Stimulated activated CD8-positive, alpha-beta memory T cell treated with anti-CD3 and anti-CD28 coated beads, Interleukin-7, amount 100 ng/mL, for 48 hours (primary cell): ENCODE measurements at places on chromosomes 2 and 18.

GRCh38 chr2:224645722-224646121 is 60.6 kb upstream of the CUL3 start:
- DNase-seq = no peak

- no peak for DNase-seq
Observed at GRCh38 chr2:98555696-98556095, 52.6 kb downstream of the COA5 start.

DNA sequence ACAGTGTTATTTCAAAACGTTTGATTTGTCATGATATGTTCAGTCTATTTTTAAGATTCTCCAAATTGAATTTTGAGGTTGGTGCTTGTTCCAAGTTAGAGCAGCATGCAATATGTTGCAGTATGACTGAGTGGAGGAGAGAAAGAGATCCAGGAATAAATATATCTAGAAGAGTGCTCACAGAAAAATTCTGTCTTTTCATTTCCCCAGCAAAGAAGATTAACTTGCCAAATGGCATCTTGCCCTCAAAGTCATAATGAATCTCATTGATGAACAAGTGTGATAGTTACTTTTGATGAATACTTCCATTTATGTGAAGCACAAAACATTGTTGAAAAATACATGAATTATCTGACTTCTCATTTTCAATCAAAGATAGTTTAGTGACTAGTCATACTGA is 95.9 kb downstream of the KCNJ3 start:
- DNase-seq = no peak

DNA sequence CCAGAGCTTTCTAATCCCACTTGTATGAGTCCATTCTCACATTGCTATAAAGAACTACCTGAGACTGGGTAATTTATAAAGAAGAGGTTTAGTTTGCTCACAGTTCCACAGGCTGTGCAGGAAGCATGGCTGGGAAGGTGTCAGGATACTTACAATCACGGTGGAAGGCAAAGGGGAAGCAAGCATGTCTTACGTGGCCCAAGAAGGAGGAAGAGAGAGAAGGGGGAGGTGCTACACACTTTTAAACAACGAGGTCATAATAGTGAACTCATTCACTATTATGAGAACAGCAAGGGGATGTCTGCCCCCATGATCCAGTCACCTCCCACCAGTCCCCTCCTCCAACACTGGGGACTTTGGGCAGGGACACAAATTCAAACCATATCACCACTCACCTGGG is 67.8 kb downstream of the TTC32 start:
- DNase-seq = no peak

DNA sequence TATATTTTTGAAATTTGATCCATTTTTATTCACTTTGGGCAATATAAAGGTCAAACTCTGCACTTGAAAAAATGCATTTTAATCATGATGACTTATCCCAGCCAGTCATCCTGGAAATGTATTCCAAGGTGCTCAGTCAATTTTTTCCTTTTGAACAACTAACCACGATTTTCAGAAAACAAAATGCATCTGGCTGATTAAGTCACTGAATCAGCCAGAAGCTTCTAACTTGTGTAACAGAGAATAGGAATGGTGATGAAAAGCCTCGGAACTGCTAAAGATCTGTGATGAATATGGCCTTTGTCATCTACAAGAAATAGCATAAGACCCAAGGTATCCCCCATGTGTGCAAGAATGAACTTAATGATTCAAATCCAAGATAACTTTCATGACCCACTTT is 572.7 kb downstream of the EPHA4 start:
- no peak for DNase-seq

- DNase-seq = no peak
Observed at GRCh38 chr18:55900380-55900779, 312.4 kb upstream of the TCF4 start.

DNA sequence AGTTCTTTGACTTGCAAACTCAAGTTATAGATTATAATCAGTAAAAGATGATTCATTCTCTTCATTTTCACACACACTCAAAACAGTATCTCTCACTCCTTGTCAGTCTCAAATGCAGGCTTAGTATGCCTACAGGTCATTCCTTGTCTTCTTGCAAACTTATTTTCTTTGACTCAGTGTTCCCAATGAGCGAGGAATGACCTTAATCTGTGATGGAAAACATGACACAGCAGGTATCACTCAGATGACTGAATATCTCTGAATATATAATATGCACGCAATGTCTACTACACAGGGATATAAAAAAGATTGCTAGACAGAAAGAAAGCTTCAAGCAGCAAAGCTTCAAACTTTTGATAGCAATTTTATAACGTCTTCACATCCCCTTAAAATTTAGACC is 127.8 kb upstream of the RGPD4 start:
- no peak for DNase-seq

GRCh38 chr2:154825358-154825757 is 126.9 kb downstream of the KCNJ3 start:
- DNase-seq = no peak

DNA sequence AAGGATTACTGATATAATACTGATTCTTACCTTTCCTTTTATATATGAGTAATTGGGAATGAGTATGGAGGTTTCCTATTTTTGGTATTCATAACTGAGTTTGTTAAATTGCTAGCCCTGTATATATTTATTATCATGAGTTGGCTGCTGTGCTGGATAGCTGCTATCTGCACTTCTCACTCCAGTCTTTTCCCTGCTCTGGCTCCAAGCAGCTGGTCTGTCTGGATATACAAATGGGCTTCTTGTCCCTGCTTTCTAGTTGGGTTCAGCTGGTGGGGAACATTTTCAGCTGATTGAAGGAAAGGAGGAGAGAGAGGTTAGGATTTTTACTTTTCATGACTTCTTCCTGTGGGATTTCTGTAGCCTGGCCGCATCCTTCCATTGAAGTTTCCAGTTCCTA is 41.2 kb downstream of the AGFG1 start:
- no peak for DNase-seq

GRCh38 chr2:19746137-19746600 is 155.6 kb downstream of the TTC32 start:
- DNase-seq = no peak

DNA sequence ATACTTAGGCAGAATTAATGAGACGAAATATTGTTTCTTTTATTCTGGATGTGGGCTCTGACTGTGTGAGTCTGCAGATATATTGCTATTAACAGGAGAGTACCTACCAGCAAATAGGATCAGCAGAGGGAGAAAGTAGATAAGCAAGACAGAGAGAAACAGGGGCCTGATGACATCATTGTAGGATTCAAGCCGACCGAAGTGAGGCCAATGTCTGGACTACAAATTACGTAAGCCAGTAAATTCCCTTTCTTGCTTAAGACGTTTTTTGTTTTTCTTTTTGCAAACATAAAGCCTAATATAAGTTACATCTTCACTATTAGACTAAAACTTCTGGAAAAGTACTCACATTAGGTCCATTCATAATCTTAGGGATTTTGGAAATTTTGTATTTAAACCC is 21.4 kb upstream of the PTPRM start:
- no peak for DNase-seq

DNA sequence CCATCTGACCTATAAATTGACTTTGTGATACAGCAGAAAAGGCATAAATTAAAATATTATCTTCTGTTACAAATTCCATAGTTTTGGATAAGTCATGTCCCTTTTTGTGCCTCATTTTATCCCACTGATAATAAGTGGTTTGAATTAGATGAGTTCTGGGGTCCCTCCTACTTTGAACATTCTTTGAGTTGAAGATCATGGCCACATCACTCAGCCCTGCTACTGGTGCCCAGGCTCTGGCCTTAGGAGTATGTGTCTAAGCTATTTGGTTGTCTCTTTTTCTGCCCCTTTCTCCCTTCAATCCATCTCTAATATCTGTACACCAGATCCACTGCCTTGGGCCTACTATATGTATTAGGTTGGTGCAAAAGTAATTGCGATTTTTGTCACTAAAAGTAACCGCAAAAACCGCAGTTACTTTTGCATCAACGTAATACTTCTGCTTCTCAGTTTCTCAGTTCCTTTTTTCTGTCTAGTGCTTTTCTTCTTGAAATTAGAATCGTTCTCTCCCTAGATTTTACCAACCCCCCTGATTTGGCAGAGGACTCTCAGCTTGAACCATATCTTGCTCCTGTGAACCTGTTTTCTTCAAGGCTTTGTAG is 362.5 kb upstream of the TNP1 start:
- no peak for DNase-seq

DNA sequence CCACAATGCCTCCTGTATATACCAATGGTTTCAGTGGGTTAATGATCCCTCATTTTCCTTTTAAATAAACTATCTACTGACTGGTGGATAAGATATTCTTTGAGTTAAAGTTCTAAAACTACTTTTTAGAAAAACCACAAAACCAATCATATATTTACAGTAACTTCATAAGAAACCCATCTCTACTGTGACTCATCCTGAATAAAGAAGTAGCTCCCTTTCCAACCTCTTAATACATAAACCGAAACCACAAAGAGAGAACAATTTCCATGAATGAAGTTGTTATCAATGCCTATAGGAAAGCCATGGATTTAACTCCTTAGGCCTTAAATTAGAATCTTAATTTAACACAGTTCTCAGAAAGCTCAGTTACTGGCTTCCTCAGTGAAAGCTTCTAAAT is 227.0 kb upstream of the SMAD7 start:
- no peak for DNase-seq

- DNase-seq = no peak
Observed at GRCh38 chr18:44181951-44182747, 498.5 kb upstream of the SETBP1 start.

- DNase-seq = no peak
Observed at GRCh38 chr2:151337643-151338042, 19.7 kb upstream of the TNFAIP6 start.

GRCh38 chr2:100831831-100832230 is 11.9 kb downstream of the NPAS2 start:
- no peak for DNase-seq

- DNase-seq = no peak
Observed at GRCh38 chr18:64288432-64288831, 139.5 kb upstream of the LINC00305 start.

- DNase-seq = no peak
Observed at GRCh38 chr2:169105476-169105875, 36.1 kb downstream of the DHRS9 start.

DNA sequence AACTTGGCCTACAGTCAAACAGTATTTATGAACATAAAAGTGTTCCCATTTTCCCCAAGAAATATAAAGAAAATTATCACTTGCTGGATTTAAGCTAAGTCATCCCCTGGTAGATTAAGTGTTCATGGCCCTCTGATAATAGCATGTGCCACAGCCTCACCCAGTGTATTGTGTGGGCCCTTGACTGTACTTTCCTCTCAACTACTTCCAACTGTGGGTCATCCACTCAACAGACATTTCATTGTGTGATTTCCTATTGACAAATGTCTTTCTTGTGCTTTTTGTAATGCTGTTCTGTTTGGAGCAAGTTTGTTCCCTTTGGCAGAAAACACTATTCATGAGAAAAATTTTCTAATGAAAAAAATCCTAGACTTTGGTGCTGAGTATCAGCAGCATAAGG is 48.4 kb upstream of the TMEM17 start:
- DNase-seq = no peak

- DNase-seq = no peak
Observed at GRCh38 chr18:31563778-31564177, 27.9 kb upstream of the TTR start.

DNA sequence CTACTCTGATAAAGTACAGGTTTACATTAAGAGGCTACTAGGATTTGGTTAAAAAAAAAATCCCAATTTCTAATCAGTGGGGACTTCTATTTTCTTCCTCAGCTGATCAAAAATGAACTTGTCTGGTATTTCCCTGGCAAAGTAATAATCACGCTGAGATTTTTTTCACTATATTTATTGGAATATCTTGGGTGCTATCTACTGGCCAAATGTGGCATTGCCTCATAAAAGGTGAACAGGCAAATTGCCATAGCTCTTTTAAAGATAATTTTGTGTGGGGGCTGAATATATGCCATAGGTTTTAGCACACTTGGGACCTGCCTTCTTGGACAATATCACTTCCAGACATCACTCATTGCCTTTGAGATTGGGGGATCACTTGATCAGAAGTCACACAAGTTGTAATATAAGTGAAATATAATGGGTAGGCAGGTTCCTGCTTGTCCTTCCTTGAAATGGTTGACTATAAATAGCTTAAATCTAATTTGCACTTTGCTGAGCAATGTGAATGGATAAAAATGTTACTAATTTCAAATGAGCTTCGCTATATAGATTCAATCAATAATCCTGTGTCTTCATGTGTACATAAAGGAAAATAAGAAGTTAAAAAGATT is 7.0 kb upstream of the NXPH2 start:
- DNase-seq = no peak

DNA sequence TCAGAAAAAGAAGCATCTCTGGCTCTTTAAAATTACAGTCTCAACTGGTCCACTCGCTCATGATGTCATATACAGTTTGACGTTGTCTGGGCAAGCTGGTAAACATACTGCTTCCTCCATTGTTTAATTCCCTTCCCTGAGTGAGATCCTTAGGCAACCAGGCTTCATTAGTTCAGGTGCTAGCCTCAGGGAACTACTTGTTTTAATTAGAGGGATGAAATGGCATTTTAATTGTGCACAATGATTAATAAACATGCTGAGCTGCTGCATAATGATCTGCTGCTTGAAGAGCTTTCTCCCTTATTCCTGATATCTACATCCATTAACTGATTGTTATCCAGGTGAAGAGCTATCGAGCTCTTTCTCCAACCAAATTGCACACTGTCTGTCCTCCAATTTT is 195.6 kb upstream of the ETAA1 start:
- DNase-seq = no peak

- no peak for DNase-seq
Observed at GRCh38 chr2:215940645-215941184, 72.6 kb downstream of the MREG start.

GRCh38 chr2:72027426-72028161 is 120.1 kb downstream of the CYP26B1 start:
- no peak for DNase-seq

DNA sequence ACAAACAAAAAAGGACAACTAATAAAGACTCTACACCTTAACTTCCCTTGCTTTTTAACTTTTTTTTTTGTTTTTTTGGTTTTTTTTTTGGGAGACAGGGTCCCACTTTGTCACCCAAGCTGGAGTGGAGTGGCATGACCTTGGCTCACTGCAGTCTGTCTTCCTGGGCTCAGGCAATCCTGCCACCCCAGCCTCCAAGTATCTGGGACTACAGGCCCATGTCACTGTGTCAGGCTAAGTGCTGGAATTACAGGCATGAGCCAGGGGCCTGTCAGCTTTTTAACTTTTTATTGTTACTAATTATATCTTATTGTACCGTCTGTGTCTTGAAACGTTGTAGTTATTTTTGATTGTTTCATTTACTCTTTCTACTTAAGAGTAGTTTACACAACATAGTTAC is 25.5 kb downstream of the WDR7 start:
- no peak for DNase-seq

DNA sequence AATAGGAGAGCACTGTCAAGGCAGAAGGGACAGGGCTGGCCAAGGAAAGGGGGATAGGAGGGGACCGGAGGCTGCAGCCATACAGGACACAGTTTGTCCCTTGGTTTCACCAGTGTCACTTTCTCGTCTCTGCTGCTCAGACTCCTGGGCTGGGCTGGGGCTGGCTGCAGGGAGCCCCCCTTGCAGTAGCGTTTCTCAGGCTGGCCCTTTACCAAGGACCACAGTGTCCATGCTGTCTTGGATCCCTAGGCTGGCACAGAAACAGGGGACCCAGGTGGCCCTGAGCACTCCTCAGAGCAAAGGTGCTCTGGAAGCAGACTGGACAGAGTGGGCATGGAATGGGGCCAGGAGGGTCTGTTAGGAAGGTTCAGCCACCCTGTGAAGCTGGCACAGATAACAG is 34.8 kb downstream of the ATOH8 start:
- no peak for DNase-seq

GRCh38 chr2:144703852-144704708 is 184.2 kb upstream of the ZEB2 start:
- no peak for DNase-seq

- no peak for DNase-seq
Observed at GRCh38 chr18:52409727-52410126, 69.7 kb downstream of the DCC start.
